GOT3 (cell line): ENCODE measurements at places on chromosomes 3 and 15.

GRCh38 chr3:14658978-14659377 is 7.4 kb downstream of the CCDC174 start:
- DNase-seq = no peak

DNA sequence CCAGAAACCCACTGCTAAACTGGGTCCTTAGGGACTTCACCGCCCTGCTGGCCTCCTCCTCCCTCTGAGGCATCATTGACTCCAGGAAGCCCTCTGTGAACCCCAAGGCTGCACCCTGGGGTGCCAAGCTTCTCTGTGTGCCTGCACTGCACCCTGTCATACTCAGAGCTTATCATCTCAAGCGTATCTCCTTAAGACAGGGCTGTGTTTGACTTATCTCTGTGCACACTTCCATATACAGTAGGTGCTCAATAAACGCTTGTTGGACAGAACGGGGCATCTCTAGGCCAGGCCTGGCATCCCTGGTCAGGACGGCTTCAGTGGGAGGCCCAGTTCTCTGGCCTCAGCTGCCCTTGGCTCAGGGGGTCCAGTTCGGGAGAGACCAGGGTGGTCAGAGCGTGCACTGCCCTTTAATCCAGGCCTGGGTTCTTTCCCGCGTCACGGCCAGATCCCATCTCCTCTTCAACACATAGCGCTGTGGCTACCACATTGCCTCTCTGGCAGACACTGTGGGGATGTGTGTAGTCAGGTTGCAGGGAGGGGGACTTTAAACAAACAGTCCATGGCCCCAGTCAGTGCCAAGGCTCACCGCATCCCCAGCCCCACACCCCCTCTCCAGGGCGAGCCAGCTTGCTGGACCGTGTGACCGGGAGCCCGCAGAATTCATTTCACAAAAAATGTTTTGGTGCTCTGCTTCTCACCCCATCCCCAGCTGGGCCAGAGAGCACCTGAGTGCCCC is 33.4 kb downstream of the MAGEF1 start:
- DNase-seq = no peak

DNA sequence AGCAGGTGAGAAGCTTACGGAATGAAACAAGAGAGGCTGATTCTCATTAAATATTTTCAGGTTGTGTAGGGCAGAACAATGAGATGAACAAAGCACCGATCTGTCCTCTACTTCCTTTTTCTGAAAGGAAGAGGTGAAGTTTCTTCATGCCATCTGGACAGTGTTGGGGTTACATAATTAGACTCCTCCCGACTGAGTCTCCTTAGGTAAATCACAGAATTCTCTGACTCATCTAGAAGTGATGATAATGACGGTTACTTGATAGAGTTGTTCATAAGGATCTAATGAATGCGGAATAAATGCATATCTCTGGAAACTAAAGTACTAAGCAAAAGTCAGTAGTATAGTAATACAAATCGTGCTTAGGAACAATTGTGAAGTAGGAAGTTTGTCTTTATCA is 21.2 kb downstream of the CRTC3 start:
- no peak for DNase-seq

GRCh38 chr3:127743351-127744252 is 70.8 kb downstream of the ABTB1 start:
- DNase-seq = no peak

GRCh38 chr3:124663690-124664089 is 66.6 kb upstream of the UMPS start:
- DNase-seq = no peak

DNA sequence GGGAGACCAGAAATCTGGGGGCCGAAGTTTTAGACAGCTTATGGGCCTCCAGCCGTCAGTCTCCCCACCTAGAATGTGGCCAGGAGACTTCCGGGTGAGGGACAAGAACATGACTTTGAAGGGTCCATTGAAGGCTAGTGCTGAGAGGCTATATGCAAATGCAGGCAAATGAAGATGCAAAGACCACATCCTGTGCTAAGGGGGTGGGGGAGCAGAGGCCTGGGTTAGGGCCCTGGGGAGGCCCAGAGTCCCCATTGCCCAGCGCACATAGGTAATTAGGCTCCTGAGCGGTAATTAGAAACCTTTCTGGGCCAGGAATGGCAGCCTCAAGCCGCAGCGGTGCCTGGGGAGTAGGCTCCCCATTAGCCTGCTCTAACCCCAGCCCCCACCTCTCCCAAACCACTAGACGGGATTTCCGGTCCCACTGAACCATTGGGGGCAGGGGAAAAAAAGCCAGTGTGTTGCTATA is 6.8 kb downstream of the CSK start:
- no peak for DNase-seq

GRCh38 chr15:76101655-76102054 is 41.9 kb downstream of the TMEM266 start:
- no peak for DNase-seq

GRCh38 chr3:161213644-161214043 is 7.5 kb upstream of the NMD3 start:
- DNase-seq = no peak

GRCh38 chr3:36733162-36733696 is 31.1 kb downstream of the DCLK3 start:
- DNase-seq = no peak

GRCh38 chr3:98274914-98275313 is 7.4 kb upstream of the OR5H2 start:
- DNase-seq = no peak

- no peak for DNase-seq
Measured at GRCh38 chr3:8325306-8325705, 176.3 kb upstream of the LMCD1 start.

GRCh38 chr3:120170223-120170622 is 76.0 kb upstream of the GSK3B start:
- peak; percentile 39 for DNase-seq

DNA sequence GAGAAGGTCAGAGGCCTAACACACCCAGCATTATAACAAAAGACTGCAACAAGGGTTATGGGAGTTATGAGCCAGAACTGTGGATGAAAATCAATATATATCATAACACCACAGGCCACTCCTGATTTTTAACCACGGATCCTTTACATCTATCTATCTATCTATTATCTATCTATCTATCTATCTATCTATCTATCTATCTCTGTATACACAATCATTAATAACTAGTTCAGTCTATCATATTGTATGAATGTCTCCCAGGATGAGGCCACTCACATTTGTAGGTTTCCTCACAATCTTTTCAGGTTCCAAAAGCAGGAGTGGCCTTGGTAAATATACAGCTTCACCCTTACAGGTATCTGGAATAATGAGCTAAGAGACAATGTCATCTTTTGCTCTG is 94.2 kb downstream of the PDCD6IP start:
- DNase-seq = no peak

- no peak for DNase-seq
Measured at GRCh38 chr3:4741404-4742307, 237.6 kb upstream of the BHLHE40 start.

DNA sequence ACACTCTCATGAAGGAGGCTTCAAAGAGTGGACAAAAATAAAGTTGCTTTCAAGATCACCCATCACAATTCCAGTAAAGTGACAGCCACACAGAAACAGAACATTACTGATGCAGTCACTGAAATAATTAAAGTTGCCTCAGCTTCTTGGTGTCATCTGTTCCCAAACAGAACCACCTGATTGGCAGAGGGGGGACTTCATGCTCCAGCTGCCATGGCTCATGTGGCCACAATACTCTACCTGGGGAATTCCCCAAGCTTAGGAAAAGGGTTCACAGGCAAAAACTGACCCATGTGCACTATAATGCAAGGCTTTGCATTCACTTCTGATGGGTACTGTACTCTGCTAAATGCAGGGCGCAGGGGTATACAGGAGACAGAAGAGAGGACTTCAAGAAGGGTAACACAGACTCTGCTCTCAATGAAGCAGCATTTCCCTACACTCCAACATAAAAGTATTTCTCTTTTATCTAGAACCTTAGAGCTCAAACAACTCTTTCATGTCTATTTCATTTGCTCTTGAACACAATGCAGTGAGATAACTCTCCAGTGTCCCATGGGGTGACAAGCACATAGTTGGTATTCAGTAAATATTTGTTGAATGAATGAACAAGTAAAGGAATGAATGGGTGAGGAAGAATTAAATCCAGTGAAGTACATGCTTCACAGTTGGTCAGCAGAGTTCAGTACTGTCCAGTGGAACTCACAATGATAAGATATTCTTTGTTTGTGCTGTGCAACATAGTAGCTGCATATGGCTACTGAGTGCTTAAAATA is 8.6 kb upstream of the CTNNB1 start:
- DNase-seq = no peak

DNA sequence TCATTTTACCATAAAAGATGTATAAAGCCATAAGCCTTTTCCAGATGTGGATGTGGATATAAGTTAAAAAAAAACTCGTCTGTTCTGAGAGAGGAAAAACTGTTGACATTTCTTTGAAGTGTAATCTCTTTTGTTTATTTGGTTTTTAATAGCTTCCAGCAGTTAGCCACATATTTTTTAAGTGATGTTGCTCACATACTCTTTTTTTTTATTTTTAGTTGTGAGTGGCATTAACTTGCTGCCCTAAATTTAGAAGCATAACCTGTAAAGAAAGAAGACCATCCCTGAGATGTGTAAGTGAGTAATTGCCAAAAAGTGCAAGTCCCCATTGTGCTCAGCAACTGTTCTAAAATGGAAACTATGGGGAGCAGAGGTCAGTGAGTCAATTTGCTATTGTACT is 415.9 kb upstream of the MDFIC2 start:
- DNase-seq = no peak

- no peak for DNase-seq
Measured at GRCh38 chr3:125062904-125063618, 7.3 kb upstream of the HEG1 start.

DNA sequence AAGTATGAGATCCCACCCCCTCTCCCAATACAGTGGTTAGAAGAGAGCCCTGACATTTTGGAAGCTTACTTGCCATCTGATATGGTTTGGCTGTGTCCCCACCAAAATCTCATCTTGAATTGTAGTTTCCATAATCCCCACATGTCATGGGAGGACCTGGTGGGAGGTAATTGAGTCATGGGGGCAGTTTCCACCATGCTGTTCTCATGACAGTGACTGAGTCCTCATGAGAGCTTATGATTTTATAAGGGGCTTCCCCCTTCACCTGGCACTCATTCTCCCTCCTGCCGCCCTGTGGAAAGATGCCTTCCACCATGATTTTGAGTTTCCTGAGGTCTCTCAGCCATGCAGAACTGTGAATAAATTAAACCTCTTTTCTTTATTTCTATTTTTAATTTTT is 28.8 kb upstream of the HES1 start:
- no peak for DNase-seq

- no peak for DNase-seq
Measured at GRCh38 chr3:197371591-197372046, 73.2 kb upstream of the DLG1 start.

- no peak for DNase-seq
Measured at GRCh38 chr15:72464251-72464650, 9.9 kb upstream of the ARIH1 start.
